Left lung (tissue), 14 donors: ENCODE measurements at places on chromosomes 2 and 18.

- no peak for DNase-seq
These were observed 46.1 kb downstream of the BCL11A start for GRCh38 chr2:60507211-60507965.

GRCh38 chr2:140929849-140930248 lies 1201.0 kb downstream of the LRP1B start:
- no peak for DNase-seq

- DNase-seq = no peak
These were observed 96.9 kb downstream of the HDAC4 start for GRCh38 chr2:239303711-239304532.

- no peak for DNase-seq
These were observed 628 bp downstream of the CREG2 start for GRCh38 chr2:101386599-101387150.

GRCh38 chr2:141493936-141494335 lies 636.9 kb downstream of the LRP1B start:
- no peak for DNase-seq

- no peak for DNase-seq
These were observed 199.8 kb downstream of the CLIP4 start for GRCh38 chr2:29314816-29315571.

DNA sequence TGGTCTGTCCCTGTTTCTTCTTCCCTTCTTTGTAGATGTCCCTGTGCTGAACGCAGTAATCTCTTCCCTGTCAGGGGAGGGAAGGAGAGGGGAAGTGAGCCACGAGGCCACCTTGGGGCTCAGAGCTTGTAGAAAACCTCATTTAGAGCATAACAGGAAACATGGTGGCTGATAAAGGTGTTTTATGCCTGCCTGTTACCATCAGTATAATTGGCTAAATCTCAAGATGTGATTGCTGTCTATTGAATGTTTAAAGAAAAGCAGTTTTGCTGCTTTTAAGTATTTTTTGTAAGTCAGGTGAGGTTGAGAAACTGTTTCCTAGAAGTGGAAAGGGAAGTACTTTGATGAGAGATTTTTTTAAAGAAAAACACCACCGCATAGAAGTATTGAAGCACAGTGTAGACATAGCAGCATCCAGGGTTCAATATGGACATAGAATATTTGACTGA lies 59.7 kb upstream of the PDK1 start:
- no peak for DNase-seq

DNA sequence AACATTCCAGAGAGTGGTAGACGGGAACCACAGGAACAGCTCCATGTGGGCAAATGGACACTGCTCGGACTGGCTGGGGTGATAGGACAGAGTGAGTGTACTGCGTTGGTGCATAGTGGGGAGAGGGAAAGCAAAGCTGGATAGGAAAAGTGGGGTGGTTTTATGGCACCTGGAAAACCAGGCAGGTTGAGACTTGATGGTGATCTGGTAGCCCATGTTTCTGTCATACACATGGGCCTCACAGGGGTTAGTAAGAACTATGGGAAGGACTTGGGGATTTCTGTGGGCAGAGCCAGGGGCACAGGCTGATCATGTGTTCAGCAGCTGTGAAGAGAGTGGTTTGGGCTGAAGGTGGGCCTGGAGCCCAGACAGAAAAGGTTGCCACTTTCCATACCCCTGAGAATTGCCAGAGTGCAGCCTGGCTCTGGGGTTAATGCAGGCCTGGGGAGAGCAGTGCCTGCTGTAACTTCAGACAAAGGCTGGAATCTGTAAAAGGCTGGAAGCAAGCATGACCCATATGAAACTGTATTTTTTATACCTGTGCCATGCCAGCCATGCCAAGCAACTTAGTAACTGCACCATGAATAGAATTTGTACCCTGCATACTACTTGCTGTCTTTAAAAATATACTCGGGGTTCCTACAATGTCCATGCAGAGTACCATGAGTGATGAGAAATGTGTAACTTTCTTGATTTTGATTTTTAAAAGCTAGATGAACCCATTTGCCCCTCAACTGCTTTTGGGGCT lies 41.9 kb downstream of the RPIA start:
- DNase-seq = no peak

- no peak for DNase-seq
These were observed 326.5 kb upstream of the SLC39A10 start for GRCh38 chr2:195330513-195330956.

- DNase-seq = no peak
These were observed 206.1 kb upstream of the SETBP1 start for GRCh38 chr18:44474591-44474990.

DNA sequence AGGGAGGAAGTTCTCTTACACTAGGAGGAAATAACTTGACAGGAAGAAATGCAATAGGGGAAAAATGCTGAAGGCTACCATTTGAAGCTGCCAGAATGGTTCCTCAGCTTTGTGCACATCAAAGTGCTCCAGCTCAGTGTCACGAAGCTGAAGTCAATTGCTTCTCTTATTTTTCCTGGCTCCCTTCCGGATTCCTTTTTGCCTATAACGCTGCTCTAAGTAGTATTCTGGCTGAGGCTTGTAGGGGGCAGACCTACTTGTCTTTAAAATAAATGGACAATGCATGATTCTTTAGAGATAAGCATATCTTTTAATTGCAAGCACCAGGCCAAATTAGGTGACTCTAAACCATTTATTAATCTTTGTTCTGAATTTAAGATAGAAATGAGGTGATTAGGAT lies 60.3 kb upstream of the SCN1A start:
- DNase-seq = no peak

- no peak for DNase-seq
These were observed 1.8 kb upstream of the LYPD6B start for GRCh38 chr2:149036507-149037293.

DNA sequence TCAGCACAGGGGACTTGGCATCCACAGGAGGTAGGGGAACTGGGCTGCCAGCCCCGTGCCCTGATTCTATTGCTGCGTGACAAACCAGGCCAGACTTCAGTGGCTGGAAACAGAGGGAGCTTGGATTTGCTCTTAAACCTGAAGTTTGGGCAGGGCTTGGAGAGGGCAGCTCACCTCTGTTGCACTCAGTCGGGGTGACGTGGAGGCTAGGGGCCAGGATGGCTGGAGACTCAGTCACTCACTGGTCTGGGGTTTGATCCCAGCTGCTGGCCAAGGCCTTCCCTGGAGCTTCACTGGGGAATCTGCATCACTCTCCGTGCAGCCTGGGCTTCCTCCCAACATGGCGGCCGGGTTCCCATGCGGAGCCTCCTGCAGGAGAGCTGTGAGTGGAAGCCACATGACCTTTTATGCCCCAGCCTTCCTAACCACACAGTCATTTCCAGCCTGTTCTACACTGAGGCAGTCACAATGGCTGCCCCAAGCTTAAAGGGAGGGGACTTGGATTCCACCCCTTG lies 175.2 kb upstream of the HDAC4 start:
- DNase-seq = no peak

GRCh38 chr2:162258686-162259085 lies 15.4 kb upstream of the FAP start:
- no peak for DNase-seq

GRCh38 chr18:23595591-23595990 lies 9.3 kb upstream of the NPC1 start:
- DNase-seq = no peak

- DNase-seq = no peak
These were observed 52.0 kb downstream of the TNP1 start for GRCh38 chr2:216807857-216808272.

DNA sequence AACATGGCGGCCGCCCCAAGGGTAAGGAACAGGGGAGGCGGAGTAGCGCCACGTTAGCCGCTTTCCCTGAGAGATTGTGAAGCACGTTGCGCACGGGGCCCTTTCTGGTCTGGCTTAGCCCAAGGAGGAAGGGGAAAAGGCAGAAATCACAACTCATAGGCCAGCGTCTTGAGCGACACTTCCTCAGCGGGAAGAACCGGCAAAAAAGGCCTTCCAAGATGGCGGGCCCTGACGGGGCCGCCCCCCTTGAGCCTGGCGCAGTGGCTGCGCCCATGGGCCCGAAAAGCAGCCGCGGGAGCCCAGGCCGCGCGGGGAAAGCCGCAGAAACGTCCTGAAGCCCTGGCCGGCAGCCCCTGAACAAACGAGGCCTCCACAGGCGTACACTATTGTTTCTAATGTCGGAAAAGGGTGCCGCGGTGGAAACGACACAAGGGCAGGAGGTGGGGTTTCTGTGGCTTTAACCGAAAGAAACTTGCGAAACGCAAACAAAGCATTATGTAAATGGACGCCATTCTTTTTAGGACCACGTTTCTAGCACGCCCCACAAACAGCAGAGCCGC lies 919 bp upstream of the PCBP1 start:
- peak; percentile 82 for DNase-seq

DNA sequence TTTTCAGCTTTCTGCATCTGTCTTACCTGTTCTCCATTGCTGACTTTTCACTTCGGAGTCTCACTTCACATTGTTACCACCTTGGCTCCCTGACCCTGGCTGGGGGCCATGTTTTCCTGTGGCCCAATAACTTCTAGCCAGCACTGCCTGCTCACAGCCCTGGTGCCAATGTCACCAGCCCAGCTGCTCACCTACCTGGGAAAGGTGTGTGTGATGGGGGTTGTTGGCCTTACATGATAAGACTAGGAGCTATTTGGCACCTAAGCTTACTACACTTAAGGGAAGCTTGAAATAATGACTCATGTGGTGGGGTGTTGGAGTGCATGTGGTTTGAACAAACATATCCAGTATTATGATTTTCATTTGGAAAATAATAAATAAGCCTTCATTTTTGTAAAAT lies 37.5 kb upstream of the PGAP1 start:
- no peak for DNase-seq

DNA sequence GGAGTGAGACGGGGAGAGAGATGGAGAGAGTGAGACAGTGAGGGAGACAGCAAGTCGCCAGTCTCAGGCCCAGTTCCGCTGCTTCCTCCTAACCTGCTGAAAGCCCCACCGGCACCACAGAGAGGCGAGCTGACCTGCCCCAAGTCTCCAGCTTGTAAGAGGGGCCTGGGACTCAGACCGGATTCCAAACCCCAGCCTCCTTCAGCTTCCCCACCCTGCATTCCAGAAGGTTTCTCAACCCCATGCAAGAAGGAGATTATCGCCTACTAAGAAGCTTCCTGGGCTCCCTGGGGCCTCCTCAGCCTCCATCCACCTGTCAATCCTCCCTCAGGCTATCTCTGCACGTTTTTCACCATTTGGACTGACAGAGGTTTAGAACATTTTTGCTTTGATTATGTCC lies 173.1 kb upstream of the RAB6C start:
- no peak for DNase-seq

DNA sequence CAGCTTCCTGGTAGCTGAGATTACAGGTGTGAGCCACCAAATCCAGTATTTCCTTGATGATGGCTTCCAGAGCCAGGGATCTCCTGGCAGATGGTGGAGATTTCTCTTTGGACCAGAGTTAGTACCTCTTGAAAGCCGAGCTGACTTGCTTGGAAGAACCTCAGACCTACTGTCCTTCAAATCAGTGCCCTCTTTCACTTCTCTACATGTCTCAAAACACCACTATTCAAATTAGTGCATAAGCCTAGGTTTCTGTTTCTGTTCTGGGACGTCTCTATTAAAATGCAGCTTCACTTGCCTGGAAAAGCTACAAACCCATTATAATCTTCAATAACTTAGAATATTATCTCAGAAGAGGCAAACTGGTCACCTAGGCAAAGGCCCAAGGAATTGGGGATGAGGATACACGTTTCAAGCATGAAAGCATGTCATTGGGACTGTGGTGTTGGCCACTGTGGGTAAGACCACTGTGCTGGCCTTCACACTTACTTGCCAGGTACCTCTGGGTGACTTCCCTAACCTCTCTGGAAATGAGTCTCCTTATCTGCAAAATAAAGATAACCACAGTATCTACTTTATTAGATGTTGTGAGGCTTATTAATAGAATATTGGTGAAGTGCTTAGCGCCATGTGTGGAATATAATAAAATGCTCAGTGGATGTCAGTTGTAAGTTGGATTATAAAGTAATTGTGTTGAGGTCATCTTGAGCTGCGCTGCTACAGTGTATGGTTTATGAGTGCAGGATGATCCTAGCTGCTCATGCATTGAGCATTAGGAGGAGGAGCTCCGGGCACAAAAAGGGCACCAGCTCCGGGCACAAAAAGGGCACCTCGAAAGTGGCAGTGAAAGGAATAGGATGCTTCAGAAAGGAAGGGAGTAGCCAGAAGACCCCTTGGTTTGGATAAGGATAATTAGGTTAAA lies 84.5 kb downstream of the DOCK10 start:
- DNase-seq = no peak
